Anterior cingulate cortex (tissue), 58 donors: ENCODE measurements at places on chromosomes 1 and 21.

DNA sequence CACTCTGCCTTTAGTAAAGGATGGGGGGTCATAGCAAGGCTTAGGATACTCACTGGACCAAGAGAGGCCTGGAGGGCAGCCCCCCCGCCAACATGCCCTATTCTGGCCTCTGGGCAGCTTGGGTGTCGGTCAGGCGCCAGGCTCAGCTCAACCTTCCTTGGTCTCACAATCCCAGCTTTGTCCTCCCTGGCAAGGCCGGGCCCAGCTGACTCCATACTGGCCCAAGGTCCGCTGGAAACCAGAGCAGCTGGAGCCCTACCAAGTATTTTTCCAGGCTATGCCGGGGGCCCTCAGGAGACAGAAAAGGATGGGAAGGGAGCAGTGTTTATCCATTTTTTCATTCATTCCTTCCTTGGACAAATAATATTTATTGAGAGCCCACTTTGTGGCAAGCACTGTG is 6.2 kb downstream of the FBXO2 start:
- peak; percentile 94 for DNase-seq

- DNase-seq = no peak
These were observed 31.1 kb upstream of the MACF1 start for GRCh38 chr1:39173119-39173994.

DNA sequence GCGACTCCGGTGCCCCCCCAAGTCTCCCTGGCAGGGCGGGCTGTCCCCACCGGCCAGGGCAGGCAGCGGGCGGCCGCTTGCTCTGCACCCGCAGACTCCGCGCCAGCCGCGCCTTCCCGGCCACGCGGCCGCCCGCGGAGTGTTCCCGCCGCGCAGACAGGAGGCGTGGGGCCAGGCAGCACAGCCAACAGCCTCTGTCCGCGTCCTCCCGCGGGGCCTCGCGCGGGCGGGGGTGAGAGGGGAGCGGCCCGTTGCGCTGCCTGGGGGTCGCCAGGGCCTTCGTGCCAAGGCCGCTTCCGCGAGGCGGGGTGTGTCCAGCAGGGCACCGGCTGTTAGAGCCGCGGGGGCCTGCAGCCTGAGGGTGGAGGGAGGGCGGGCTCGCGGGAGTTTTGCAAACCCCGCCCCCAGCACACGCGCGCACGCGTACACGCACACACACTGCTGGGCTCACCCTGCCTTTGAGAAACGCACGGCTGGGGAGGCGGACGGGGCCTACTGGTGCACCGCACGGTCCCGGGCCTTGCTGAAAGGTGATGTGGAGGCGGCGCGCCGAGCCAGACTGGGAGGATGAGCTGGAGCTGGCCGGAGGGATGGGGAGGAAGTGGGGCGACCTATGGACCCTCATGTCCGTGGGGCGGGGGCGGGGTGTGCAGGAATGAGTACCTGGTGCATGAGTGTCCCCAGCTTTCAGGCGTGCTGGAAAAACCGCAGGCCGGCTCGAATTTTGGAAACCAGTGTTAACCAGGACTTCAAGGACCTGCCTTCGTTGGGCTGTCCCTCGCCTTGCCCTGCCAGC is 41.5 kb downstream of the KIAA1614 start:
- DNase-seq = peak; percentile 50

GRCh38 chr1:101059945-101060542 is 34.5 kb upstream of the DPH5 start:
- no peak for DNase-seq
